ENCODE measurements at places on chromosomes 16 and 17.

GRCh38 chr16:80500116-80500859 is 40.5 kb upstream of the DYNLRB2 start:
- DNase-seq: no peak

GRCh38 chr17:68892658-68893057 is 62.5 kb downstream of the ABCA8 start:
- no peak for DNase-seq

DNA sequence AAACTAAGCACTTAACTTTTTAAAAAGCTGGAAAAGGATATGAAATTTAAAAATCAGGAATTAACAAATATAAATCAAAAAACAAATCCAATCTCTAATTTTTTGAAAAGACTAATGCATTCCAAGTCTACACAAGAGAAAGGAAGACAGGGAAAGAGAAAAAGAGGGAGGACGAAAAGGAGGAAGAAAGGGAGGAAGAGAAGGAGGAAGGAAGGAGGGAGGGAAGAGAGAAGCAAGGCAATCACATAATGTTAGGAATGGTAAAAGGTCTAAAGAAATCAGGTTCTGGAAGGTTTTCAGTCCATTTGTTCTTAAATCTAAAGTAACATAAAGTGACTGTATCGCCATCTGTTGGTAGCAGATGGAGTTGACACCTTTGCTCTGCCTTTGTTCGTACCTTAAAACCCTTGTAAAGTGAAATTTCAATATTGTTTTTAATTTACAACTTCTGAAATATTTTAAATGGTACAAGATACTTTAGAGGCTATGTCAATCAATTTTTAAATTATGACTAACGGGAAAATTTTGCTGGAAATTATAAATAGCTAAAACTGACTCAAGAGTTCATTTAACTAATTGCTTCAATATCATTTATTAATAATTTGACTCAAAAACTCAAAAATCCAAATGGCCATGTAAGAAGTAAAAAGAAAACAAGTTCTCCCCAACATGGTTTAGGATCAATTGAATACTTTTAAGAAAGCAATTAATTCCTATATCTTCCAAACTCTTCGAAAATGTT is 20.4 kb upstream of the CDYL2 start:
- DNase-seq: no peak

GRCh38 chr17:80760511-80760911 is 215.9 kb downstream of the RPTOR start:
- peak; percentile 99 for DNase-seq

DNA sequence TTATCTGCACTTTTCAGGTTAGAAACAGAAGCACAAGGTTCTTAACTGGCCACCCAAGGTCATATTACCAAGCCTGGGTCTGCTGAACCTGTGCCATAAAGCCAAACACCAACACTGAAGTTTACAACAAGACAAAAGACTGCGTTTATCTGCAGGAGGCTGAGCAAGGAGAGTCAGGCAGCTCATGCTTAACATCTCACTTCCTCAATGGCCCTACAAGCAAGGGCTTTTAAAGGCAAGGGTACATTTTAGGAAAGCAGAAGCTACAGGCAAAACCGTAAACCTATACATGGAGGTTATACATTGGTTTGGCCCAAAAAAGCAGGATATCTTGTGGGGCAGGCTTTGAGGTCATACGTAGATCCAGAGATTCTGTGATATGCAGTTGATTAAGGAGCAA is 91.2 kb downstream of the GNAO1 start:
- no peak for DNase-seq

DNA sequence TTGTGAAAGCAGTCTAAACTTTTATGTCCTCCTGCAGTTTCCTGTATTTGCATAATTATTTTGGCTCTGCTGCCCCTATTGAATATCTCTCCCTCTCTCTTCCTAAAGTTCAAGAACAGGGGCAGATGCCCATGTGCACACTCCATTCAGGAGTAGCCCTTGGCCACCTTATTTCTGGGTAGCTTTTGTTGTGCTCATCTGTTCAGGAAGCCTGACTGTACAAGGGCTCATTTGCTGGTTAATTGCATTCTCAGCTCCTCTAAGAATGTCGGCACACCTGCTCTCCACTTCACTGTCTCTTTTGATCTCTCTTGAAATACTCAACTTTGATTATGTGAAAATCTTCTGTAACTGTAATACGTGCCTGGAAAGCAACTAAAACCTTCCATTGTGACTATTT is 1378.8 kb upstream of the CDH8 start:
- DNase-seq: no peak

- no peak for DNase-seq
These were observed 5.6 kb downstream of the ALOX15 start for GRCh38 chr17:4635823-4636375.

DNA sequence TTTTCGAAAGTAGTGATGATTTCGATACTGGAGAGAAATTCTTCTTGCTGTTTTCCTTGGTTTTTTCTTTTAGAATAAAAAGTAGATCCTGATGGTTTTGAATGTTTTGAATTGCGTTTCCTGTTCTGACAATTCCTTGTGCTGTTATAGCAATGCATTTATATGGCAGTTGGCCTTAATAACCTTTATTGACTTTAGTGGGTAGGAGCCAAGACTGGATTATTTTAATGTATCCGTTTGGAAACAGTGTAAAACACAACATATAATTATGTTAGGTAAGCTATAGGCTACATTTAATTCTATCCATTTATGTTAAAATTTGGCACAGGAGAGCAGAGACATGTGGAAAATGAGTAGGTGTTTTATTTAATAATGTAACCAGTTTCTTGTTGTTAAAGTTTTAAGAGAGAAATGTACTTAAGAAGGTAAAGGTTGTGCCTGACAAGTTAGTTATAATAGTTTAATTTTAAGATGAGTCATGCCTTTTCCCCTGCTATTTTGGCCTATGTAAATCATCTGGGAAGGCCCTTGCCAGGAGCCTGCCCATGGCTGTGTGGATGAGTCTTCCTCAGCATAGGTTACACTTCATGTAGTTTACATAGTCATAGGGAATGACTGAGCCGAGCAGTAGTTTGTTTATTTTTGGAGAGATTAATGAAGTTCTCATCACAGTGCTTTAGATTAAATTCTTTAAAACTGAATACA is 189.9 kb downstream of the FTO start:
- no peak for DNase-seq

DNA sequence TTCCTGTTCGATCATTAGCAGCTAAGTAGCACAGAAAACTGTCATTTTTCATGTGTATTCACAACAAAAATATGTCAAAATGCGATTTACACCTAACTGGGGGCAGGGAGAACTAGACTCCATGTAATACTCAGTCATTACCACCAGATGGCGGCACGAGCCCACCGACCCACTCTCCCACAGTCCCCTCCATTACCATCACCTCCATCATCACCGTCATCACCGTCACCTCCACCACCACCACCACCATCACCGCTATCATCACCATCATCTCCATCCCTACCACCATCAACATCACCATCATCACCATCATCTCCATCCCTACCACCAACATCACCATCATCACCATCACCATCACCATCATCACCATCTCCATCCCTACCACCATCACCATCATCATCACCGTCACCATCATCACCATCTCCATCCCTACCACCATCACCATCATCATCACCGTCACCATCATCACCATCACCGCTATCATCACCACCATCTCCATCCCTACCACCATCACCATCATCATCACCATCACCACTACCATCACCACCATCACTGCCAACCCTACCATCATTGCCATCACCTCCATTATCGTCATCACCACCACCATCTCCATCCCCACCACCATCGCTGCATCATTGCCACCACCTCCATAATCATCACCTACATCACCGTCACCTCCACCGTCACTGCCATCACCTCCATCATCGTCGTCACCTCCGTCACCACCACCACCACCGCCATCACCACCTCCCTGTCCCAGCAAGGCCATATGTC is 14.4 kb downstream of the NDUFAF8 start:
- DNase-seq: peak; percentile 2

DNA sequence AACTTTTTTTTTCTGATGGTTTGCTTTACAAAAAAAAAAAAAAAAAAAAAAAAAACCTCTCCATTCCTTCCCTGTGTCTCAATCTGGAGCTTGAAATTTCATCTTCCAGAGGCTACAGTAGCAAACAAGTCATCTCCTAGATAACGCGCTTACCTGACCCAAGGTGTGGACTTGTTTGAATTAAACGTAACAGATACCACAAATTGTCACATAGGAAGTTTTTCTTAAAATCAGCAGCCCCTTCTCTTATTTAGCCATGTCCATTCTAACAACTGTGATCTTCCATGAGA is 2.0 kb downstream of the STAT5B start:
- DNase-seq: no peak

- peak; percentile 53 for DNase-seq
These were observed 30.4 kb downstream of the CCDC182 start for GRCh38 chr17:57714665-57715180.

Data from NCI-H774 (cell line).